ENCODE measurements at places on chromosomes 3 and 15. TPM values are rescaled to one million over a fixed set of nuclear protein-coding genes. Genes with fewer than 3 reads are reported as not detected.

Gene SACM1L
- 44.2 TPM for total RNA-seq

Gene COL8A1
- 119 TPM for total RNA-seq

Gene GXYLT2
- 11.4 TPM for total RNA-seq

Gene LRRC2
- total RNA-seq, result 4.7 TPM

Gene LRRC31
- not detected for total RNA-seq

Gene HYAL1
- 0.36 TPM for total RNA-seq

Gene FBXO40
- total RNA-seq, result not detected

Gene SLC24A5
- total RNA-seq, result not detected

Data from IMR-90 (cell line).